Activated CD4-positive, alpha-beta T cell treated with anti-CD3 and anti-CD28 coated beads for 24 hours (primary cell): ENCODE measurements at places on chromosomes 6 and 20.

DNA sequence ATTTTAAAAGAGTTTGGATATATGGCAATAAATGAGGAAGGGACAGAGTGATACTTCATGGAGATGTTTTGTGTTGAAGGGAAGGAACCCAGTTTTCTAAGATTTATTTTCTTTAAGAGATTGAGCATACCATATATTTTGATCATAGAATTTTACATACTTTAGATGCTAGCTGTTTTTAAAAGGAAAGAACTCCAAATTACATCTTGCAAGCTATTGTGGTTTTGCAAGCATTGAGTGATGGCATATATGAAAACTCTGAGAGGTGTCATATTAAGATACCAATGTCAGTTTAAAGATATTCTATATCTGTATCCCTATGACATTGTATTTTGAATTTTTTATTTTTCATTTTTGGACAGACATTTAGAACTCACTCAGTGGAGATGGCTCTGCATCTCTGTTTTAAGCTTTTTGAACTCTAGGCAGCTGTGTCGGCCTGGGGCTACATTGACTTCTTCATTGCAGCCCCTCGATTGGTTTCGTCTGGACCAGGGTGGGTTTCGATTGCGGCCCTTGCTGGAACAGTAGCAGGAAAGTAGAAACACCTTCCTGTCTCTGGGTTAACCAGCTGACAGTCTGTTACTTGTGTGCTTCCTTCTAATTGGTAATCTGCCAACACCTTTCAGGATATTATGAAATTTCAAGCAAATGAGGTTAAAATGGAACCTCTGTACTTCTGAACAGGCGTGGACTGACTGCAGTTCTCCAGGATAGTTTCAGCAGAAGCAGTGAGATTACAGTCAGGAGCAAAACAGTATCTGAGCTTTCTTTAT lies 14.0 kb downstream of the IGF2R start:
- no peak for DNase-seq

DNA sequence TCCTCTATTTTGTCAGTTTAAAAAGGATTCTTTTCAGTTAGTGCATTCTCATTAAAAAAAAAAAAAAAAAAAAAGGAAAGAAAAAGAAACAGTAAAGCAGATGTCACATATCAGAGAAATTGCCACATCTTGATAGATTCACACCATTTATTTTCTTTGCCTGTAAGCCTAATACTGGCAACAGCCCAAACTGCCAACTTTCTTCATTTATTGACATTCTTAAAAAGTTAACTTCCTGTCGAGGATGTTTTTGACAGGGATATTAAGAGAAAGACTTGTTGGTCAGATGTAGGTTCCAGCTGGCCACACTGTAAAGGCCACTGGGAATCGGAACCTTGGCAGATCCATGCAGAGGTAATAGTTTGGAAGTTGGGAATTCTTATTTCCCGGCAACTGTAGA lies 332.6 kb downstream of the NRN1 start:
- DNase-seq: no peak

GRCh38 chr20:2300420-2300819 lies 4.6 kb downstream of the TGM3 start:
- DNase-seq: no peak

- no peak for DNase-seq
Measured at GRCh38 chr6:163818719-163819118, 404.2 kb downstream of the QKI start.

DNA sequence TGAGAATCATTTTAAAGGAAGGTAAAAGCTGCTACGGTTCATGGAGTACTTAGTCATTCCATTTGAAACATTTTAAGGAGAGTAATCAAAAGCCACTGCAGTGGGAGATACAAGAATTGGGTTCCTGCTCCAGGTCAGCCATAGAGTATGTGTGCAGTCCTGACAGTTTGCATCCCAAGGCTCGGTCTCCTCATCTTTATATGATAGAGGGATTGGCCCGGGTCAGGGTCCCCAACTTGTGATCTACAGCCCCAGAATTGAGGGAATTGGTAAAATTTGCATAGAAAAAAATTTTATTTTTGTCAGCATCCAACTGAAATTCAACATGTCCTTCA lies 147.4 kb upstream of the PRND start:
- DNase-seq: no peak

- no peak for DNase-seq
Measured at GRCh38 chr20:63846128-63846771, 15.0 kb upstream of the ABHD16B start.

GRCh38 chr6:49906526-49906925 lies 40.2 kb upstream of the CRISP1 start:
- no peak for DNase-seq

DNA sequence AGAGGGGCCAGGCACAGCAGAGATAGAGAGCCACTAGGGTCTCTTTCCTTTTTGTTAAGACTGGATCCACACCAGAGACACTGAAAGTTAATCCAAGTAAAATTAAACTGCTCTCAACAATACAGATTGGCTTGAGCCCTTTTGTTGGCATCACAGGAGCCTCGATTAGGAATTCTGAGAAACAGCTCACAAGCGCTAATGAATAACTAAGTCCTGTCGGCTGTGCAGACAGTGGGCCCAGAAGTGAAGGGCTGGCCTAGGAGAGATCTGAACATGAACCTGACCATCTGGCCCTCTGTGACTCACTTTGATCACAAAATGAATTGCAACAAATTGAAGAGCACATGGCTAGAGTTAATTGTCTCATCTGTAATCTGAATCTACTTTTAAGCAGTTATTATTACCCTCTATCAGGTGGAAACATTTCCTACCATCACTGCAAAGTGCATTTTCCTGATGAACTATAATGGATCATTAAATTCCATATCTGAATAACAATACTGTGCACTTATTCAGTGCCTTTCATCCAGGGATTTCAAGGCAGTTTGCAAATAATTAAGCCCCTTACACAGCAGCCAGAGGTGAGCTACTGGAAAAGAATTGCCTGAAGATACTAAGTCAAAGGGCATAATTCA lies 3.2 kb downstream of the BACH2 start:
- no peak for DNase-seq

DNA sequence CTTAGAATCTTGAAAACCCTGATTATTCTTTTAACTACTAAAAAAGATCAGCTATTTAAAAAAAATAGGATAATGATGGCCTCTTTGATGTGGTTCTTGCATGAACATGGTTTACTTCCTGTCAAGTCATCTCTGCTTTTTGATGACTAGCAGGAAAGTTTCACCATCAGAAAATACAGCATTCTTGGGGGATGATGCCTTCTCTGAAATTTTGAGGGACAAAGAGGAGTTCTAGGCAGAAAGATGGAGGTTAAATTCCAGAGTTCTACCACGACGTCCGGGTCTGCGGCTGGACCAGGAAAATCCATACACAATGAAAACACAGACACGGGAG lies 130.4 kb downstream of the OLIG3 start:
- DNase-seq: no peak

DNA sequence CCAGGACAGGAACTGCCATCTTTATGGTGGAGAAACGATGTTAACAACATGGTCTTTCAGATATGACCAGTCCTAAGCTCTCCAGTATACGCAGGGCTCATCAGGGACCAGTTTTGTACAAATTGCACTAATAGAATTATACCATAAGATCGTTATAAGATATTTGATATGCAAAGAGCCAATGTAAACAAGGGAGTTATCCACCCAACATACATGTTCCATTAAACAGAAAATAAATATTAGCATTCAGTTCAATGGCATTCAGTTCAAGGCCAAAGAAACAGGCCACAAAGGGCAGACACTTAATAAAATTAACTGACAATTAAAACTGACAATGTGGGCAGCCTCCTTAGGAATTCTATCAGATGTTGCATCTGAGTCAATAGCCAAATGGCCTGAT lies 2.6 kb downstream of the GFOD1 start:
- DNase-seq: no peak

- no peak for DNase-seq
Measured at GRCh38 chr20:32507998-32508774, 76.9 kb downstream of the NOL4L start.
